ENCODE measurements at places on chromosomes 4 and X.

- no peak for DNase-seq
These were observed 37.9 kb upstream of the SEC24B start for GRCh38 chr4:109395694-109396093.

DNA sequence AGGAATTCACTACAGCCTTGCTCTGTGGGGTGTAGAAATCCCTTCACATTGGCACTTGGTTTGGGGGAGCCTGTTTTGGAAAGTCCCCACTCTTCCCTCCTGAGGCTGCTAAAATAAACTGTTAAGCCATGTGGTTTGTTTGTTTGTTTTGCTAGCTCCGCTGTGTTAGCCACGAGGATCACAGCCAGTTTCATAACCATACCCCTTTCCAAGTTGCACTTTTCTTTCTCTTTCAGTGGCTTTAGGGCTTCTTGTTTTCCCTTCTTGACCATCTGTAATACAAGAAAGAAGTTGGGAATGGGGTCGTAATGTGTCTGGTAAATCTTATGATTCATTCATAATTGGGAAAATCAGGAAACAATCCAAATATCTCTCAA is 24.8 kb upstream of the UXT start:
- DNase-seq: no peak

DNA sequence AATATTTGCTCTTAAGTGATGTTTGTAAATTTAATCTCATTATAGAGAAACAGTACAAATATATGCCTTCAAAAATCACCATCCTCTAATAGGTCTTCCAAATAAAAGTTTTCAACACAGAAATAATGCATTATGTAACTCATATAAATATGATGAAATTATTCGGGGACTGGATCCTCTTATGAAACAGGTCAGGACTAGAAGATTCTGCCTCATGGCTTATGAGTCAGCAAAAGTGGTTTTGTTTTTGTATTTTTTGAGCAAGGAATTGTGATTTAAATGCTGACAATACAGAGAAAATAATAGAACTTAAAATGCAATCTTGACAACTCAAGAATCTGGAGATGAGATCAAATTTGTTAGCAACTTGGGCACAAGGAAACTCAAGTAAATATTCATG is 179.7 kb upstream of the NDP start:
- DNase-seq: no peak

DNA sequence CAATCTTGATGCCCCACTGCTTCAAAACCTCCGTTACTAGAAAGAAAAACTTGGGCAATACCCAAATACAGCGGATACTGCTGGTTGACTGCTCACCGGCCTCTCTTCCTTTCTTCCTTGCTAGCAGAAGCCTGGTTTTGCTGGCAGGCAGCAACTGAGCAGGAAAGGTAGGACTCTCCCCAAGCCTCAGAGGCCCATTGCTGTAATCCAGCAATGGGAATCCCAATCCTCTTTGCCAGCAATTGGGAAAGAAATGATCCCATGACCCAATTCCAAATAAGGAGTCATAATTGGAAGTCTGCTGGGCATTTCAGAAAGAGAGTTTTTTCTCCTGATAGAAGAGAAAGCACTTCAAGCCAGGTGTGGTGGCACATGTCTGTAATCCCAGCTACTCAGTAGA is 394.5 kb downstream of the BCOR start:
- DNase-seq: no peak

GRCh38 chr4:2558301-2558700 is 21.9 kb downstream of the FAM193A start:
- no peak for DNase-seq

- DNase-seq: no peak
These were observed 466.2 kb downstream of the PDGFC start for GRCh38 chr4:156505341-156505955.

DNA sequence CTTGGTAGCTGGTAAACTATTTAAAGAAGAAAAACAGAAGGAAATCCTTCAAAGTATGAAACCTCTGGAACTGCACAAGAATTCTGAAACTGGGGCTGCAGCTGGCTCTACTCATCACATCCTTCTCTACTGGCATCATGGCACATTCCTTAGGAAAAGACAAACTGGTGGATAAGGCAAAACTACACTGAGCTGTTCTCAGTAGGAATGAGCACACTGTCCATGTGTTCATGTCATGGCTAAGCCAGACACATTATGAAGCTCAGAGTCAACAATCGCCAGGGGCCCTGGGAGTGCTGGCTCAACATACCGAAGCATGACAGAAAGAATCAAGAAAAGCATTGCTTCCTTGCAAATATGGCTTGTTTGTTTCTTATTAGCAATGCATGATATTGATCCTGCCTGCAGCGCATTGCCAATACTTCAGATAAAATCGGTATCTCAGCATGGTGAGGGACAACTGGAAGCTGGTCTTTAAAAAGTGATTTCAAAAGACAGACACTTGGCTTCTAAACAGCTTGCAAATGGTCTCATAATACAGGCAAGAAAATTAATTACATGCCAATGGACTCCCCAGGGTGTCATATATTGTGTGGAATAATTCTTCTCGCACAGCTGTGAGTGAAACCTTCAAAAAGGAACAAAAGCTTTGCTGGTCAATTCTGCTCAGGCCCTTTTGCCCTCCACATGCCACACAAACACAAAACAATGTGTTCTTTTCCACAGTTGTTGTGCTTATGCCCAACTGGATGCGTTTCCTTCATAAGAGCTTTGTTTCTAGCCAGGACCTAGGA is 300.2 kb upstream of the VCX start:
- no peak for DNase-seq
